ENCODE measurements at places on chromosomes 13 and 19.
A peak's percentile ranks its signal among the peaks of the same experiment; 100 is the strongest.

GRCh38 chr13:40599747-40600146 lies 66.7 kb downstream of the FOXO1 start:
- DNase-seq, result no peak

DNA sequence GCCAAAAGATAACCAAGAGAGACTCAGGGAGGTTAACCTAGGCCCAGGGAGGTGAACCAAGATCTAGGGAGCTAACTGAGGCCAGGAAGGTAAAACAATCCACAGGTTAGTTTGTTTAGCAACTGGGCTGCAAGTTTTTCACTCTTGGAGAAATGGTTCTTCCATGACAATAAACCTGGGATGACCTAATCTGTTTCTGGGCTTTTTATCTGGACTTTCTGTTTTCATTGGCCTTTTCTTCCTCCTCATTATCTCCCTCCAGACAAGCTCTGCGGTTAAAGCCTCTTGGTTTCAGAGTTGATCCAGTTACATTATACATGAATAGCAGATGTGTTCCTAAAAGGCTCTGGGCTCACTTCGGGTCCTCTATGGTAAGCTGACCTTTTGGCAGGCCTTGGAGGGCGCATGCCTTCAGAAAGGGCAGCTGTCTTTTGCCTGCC lies 44.2 kb downstream of the PCDH8 start:
- DNase-seq, result no peak

DNA sequence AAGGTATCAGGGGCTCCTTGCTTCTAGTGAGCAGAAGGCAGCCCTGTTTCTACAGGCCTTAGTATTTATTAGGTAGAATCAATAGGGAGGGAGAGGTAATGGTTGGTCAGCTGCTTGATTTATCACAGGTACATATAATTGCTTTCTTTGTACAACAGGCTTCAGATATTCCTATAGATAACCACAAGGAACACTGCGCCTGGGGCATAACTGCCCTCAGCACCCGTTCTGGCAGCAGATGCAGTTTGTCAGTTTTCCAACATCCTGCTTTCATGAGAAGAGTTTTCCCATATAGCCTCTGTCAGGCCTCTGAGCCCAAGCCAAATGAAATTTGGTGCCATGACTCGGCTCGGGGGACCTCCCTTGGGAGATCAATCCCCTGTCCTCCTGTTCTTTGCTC lies 12.4 kb upstream of the ZNF486 start:
- no peak for DNase-seq

GRCh38 chr19:14375055-14375581 lies 6.1 kb upstream of the ADGRE5 start:
- DNase-seq, result no peak

DNA sequence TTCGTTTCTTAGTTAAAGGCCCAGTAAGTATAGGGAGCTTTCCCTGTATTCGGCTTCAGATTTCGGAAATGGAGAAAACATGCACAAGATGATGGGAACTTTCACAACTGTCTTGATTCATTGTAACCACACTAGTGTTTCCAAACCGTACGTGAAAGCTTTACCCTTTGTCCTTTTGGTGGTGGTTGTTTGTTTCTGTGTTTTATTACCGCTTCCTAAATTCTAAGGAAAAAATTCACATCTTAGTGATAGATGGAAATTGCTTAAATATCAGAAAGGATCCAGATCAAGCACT lies 504 bp upstream of the VWA8 start:
- no peak for DNase-seq

- no peak for DNase-seq
Observed at GRCh38 chr13:67330149-67330548, 100.0 kb upstream of the PCDH9 start.

DNA sequence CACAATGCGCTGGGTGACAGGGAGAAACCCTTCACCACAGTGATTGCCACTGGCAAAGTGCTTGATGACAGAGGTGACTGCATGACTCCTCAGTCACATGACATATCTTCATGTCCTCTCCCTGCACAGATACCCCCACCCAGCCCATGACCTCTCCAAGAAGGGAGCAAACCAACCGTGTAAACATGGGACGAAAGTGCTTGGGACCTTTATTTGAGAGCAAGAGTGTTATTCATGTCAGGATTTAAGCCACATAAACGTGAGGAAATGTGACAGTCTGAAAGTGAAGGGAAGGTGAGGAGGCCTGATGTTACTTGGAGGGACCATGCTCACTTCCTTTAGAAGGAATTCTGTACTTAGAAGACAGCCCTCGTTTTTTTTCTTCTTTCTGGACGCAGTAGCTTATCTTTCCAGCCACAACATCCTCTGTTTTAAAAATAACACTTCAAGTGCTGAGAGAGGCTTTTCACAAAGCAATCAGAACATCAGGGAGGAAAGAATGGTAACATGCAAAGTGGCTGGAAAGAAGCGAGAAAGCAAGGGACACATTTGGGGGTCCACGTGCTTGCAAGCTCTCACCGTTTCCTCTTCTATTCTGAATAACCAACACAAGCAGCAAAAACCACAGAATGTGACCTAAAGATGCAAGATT lies 35.6 kb downstream of the EPS15L1 start:
- peak; percentile 58 for DNase-seq

DNA sequence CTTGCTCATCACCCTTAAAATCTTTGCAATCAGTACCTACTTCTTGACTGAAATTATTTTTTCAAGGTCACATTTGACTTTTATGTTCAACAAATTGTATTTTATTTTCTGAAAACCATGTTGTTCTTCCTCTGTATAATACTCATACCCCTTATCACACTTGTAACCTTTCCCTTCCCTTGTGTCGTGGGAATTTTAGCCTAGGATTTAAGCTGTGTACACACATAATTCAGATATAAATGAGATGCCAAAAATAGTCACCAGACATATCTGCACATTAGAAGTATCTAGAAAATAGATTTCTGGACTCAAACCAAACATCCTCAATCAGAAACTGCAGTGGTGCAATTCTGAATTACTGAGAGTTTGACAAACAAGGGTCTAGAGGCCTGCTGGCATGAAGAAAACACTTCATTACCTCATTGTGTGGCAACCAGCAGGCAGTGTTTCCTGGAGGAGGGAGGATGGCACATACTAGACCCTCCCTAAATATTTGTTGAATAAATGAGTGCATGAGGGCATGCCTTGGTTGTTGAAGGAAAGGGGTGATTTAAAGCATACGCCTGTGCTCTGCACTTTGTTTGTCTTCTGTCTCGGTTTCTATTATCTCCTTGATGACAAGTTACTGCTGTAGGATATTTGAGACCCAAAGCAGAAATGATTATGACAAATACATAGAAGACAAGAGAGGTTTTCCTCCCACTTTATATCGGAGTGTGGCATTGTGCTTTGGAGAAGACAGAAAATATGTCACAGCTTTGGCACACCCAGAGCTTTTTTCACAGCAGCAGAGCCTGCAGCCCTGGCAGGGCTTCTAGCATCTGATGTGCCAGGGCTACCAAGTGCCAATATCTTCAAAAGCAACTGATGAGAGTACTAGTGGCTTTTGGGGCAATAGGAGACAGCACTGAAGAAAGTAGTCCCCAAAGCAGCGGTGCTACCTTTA lies 881.1 kb downstream of the PCDH9 start:
- DNase-seq, result no peak

DNA sequence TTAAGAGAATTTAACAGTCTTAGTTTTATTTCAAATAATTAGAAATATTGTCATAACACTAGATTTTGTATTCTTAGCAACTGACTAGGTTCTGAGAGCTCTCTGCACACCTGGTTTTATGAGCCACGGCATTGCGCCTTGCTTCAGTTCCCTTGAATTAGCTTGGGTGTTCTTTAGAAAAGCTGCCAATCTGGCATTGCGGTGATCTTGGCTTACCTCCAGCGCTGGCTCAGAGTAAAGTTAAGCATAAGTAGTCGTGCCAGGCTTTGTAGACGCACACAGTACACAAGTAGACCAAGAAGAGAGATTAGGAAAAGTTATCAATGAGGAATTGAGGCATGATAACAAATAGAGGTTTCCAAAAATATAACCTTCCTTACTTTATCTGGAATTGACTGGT lies 45.7 kb downstream of the TPP2 start:
- no peak for DNase-seq

- DNase-seq, result no peak
Observed at GRCh38 chr19:42961119-42961518, 24.1 kb upstream of the PSG7 start.

DNA sequence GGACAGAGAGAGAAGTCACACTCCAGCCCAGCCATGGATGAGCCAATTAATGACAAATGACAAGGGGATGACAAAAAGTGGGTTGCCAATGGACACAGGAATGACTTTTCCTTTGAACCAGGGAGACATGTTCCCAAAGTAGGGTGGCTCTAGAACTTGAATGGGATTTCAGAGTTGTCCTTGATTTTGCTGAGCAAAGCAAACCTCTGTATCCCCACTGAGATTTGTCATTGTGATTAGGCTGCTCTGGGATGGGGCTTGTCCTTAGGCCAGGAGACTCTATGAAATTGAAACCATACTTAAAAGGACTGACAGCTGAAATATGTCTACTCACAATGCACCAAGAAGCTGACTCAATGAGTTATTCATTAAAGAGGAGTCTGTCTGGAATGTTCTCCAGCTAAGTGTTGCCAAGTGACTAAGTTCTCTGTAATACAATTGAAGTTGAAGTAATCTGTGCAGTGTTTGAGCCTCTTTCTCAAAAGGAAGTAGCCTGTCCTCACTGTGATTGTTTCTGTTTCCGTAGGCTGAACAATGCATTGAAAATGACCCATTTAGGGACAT lies 69.0 kb upstream of the PCDH9 start:
- peak; percentile 91 for DNase-seq

DNA sequence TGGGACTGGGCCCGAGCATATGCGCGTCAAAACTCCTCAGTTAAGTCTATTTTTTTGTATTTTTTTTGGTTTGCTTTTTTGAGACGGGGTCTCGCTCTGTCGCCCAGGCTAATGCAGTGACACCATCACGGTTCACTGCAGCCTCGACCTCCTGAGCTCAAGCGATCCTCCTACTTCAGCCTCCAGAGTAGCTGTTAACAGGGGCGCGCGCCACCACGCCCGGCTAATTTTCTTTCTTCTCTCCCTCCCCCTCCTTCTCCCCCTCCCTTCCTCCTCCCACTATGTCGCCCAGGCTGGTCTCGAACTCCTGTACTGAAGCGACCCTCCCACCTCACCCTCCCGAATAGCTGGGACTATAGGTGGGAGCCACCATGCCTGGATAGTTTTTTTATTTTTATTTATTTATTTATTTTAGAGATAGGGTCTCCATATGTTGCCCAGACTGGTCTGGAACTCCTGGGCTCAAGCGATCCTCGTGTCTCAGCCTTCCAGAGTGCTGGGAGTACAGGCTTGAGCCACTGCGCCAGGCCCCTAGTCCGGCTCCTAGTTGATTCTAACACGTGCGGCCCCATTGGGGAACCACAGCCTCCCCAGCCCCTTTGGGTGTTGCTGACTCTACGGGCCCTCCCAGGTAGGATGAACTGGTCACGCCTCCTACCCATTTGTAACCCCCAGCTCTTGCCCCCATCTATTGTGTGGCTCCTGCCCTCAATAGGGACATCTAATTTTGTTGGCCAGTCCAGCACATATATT lies 806 bp upstream of the ZNF837 start:
- DNase-seq, result no peak

GRCh38 chr13:111402441-111402840 lies 82.0 kb downstream of the TEX29 start:
- no peak for DNase-seq

GRCh38 chr13:53781941-53782340 lies 753.3 kb downstream of the OLFM4 start:
- no peak for DNase-seq

- no peak for DNase-seq
Observed at GRCh38 chr13:32021785-32022184, 9.8 kb upstream of the FRY start.

GRCh38 chr19:28482221-28482620 lies 730.7 kb downstream of the UQCRFS1 start:
- no peak for DNase-seq

GRCh38 chr19:4431808-4432674 lies 25.6 kb downstream of the UBXN6 start:
- DNase-seq, result no peak

GRCh38 chr19:39336483-39336882 lies 640 bp upstream of the GMFG start:
- no peak for DNase-seq

GRCh38 chr13:73960474-73960873 lies 173.7 kb downstream of the KLF12 start:
- no peak for DNase-seq

- DNase-seq, result no peak
Observed at GRCh38 chr13:112182251-112182650, 115.3 kb downstream of the SOX1 start.

- DNase-seq, result no peak
Observed at GRCh38 chr19:4916292-4917082, 7.2 kb downstream of the UHRF1 start.

DNA sequence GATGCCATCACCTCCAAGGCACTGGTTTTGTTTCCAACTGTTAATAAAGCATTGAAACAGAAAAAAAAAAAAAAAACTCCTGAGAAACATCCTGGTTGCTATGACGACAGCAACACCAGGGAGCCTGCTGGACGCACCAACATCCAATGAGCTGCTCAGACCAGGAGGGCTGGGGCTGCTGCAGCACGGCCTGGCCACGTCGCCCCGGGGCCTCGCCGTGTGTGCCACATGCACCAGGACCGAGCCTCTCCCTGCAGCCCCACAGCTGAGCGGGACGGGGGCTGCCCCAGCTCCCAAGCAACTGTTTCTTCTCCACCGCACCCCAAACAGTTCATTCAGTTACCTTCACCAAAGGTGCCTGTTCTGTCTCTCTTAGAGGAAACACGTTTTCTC lies 54.5 kb downstream of the RASA3 start:
- no peak for DNase-seq

DNA sequence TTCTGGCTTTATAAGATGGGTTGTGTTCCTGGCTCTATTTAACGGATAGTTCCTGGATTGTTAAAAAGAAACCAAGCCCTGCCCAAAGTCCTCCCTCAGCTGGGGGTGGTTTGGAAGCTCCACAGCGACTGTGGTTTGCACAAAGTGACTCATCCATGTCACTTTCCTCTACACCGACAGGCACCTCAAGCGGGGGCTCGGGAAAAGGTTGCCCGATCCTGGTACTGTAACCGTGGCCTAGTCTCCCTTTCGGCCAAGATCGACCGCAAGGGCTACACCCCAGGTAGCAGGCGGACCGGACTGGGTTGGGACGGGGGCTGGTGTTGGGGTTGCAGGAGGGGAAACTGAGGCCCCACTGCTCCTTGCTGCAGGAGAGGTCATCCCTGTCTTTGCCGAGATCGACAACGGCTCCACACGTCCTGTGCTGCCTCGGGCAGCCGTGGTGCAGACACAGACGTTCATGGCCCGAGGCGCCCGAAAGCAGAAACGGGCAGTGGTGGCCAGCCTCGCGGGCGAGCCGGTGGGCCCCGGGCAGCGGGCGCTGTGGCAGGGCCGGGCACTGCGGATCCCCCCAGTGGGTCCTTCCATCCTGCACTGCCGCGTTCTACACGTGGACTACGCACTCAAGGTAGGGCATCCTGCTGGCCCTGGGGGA lies 1.6 kb downstream of the ARRDC2 start:
- DNase-seq, result peak; percentile 78

All from RCC 7860 (cell line).